ENCODE measurements at places on chromosomes 13 and 19.

DNA sequence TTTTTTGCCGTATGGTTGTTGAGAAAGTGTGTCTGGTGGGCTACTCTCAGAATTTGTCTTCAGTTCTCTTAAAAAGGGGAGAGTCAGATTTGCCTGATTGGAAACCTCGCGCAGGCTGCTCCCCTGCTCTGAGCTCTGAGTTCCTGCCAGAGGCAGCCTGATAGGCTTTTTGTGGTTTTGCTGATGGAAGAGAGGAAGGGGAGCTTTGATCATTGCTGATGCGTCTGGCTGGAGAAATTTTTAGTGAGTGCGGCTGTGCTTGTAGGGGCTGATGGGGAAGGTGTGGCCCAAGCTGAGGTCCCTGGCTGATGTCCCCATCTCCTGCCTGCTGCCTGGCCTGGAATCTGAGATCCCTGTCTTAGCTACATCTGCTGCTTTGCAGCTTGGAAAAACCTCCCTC lies 2.8 kb downstream of the CHST8 start:
- no peak for DNase-seq

DNA sequence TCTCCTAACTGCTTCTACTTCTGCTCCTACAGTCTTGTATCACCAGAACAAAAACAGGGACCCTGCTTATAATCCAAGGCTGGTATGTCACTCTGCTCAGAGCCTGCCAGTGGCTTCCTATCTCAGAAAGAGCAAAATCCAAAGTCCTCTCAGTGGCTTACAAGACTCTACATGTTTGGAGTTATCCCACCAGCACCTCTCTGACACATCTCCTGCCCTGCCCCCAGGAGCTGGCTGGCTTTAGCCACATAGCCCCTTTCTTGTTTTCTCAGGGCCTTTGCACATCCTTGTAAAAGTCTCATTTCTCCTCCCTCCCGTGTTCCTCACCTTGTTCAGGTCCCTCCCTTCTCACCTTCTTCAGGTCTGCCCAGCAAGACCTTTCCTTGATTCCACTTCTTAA lies 2.2 kb upstream of the KCTD12 start:
- DNase-seq: no peak

- no peak for DNase-seq
These were observed 2.8 kb downstream of the TNFSF13B start for GRCh38 chr13:108272333-108272732.

- peak; percentile 85 for DNase-seq
These were observed 8.7 kb downstream of the HOMER3 start for GRCh38 chr19:18932216-18932841.

DNA sequence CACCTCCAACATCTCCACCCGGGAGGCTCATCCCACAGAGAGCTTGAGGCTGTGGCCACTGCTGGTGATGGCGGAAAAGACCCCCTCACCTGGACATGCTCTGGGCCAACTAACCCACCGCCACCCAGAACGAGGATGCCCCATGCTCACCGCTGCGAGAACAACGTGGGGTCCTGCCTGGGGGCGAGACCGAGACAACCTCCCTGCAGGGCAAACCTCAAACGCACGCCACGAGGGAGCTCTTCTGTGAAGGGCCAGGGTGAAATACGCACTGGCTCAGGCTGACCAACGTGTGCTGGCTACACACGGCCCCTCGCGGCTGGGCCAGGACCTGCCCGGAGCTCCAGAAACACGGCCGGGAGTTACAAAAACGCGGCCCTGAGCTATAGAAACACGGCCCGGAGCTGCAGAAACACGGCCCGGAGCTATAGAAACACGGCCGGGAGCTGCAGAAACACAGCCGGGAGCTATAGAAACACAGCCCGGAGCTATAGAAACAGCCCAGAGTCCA lies 19.0 kb upstream of the PLPP2 start:
- no peak for DNase-seq

DNA sequence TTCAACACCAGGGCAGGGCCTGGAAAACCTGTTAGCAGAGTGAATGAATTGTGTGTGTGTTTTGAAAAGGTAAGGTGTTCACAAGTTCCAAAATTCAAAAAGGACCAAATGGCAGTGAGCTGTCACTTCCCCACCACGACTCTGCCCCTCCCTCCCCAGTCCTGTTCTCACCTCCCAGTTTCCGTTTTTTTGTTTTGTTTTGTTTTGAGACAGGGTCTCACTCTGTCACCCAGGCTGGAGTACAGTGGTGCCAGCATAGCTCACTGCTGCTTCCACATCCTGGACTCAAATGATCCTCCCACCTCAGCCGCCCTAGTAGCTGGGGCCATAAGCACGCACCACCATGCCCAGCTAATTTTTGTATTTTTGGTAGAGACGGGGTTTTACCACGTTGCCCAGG lies 20.3 kb upstream of the BCL3 start:
- DNase-seq: no peak

- DNase-seq: no peak
These were observed 9.7 kb upstream of the STRN4 start for GRCh38 chr19:46755853-46756543.

DNA sequence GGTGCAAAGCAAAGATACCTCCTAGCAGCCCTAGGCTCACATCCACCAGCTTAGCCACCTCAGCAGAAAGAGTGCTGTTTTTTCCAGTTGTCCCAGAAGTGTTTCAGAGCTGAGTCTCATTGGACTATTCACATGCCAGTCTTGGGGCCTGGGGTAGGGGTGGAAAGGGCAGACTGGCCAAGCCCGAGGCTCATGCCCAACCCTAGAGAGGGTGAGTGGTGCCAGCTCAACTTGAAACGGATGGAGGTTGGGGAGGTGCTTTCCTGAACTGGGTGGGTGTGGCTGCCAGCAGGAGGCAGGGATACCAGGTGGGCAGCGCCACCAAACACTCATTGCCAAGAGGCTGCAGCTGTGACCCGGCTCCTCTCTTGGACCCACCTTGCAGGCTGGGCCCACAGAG lies 116.9 kb downstream of the DPF1 start:
- no peak for DNase-seq

DNA sequence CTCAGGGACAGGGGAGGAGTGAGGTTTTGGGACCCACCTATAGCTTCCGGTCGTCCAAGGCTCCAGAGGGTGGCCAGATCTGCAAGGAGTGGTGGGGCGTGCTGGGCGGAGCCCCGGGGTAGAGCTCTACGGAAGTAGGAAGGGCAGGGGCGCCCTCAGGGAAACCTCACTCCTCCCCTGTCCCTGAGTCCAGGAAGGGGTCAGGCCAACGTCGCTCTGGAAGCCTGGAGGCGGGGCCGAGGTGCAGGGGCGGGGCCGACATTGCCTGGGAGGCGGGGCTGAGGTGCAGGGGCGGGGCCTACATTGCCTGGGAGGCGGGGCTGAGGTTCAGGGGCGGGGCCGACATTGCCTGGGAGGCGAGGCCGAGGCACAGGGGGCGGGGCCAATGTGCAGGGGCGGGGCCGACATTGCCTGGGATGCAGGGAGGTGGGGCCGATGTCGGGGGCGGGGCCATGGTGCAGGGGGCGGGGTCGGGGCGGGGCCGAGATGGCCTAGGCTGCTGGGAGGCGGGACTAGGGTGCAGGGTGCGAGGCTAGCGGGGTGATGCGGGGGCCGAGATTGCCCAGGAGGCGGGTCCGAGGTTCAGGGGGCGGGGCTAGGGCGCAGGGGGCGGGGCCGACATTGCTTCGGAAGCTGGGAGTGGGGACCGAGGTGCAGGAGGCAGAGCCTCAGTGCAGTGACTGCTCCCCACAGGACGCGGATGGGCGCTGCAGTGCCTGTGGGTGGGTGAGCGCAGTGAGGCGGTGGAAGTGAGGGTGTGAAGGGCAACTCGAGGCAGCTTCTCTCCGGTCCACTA lies 4.9 kb upstream of the PALM start:
- DNase-seq: peak; percentile 65

GRCh38 chr13:38385153-38385891 lies 35.7 kb downstream of the UFM1 start:
- DNase-seq: no peak

- no peak for DNase-seq
These were observed 14.2 kb downstream of the CRTC1 start for GRCh38 chr19:18697680-18698079.

DNA sequence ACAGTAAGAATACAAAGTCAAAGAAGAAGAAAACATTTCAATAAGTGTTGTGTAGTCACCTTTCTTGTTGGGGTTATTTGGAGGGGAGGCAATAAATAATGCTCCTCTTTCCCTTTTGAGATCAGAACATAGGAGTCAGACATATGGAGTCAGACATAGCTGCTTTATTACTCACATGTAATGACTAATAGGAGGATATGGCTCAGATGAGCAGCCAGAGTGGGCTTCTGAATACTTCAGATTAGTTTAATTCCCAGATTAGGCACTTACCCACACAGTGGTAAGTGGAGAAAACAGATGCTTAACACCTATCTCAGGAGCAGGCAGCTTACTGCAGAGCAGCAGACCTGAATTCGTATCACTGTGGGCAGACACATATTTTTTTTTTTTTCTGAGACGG lies 31.7 kb upstream of the C1QTNF9B start:
- DNase-seq: no peak

DNA sequence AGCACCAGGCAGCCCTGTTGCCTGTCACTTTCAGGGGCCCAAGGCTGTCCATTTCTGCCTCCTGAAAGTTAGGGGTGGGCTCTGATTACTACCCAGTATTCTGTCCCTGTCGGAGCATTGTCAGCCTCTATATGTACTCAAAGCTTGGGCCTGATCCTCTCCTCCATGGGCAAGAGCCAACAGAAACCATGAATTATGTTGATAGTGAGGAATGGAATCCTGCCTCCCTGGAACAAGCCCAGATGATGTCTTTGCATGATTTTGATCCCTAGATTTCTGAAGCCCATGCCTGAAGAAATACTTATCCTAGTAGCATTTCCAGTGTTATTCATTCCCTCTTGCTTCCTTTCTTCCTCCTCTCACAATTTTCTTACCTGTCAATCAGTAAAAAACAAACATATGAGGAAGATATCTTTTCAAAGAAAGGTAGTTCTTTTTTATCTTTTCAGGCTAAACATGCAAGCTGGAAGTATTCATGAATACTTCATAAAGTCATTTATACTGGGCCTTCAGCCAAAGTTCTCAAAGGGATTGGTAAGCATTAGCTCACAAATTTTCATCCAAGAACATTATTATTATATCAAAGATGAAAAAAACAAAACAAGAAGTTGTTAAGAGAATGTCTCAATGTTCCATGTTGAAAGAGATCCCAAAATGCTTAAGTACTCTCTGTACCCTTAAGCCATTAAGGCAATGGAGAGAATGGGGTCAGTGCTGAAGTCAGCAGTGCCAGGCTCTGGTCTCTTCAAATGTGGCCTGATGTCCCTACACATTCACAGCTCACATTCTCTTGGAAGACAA lies 171.7 kb downstream of the NHLRC3 start:
- no peak for DNase-seq

- no peak for DNase-seq
These were observed 330.5 kb upstream of the KLF12 start for GRCh38 chr13:74464670-74465069.

GRCh38 chr13:31209172-31209840 lies 9.5 kb downstream of the B3GLCT start:
- peak; percentile 26 for DNase-seq

GRCh38 chr13:79382545-79383275 lies 23.3 kb downstream of the RBM26 start:
- peak; percentile 26 for DNase-seq

- peak; percentile 70 for DNase-seq
These were observed 3.7 kb downstream of the FUZ start for GRCh38 chr19:49809160-49809940.

DNA sequence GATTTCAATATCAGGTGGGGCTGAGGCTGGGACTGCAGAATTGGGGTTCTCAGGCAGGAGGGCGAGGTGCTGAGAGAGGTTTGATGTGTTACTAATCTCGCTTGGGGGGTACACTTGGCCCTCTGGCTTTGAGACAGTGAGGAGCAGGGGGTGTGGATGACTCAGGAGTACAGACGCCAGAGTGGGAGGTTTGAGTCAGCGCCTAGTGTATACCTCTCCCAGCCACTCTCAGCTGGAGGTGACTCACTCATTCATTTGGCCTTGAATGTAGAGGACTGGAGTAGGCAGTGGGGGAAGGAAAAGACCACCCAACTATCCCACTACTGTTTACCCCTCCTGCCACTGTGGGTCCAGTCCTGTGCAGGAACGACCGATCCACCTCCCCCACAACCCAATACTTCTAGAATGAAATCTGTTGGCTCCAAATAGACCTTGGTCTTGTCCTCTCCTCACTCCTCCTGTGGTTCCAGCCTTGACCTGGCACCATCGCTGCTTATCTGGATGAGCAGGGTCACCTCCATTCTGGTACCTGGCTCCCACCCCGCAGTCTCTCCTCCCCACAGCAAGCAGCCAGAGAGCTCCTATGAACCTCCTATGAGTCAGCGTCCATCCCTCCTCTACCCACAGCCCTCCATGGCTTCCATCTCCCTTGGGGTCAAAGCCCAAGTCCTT lies 20.1 kb upstream of the ZNRF4 start:
- DNase-seq: no peak

- no peak for DNase-seq
These were observed 1.2 kb upstream of the NUMBL start for GRCh38 chr19:40691421-40692211.

DNA sequence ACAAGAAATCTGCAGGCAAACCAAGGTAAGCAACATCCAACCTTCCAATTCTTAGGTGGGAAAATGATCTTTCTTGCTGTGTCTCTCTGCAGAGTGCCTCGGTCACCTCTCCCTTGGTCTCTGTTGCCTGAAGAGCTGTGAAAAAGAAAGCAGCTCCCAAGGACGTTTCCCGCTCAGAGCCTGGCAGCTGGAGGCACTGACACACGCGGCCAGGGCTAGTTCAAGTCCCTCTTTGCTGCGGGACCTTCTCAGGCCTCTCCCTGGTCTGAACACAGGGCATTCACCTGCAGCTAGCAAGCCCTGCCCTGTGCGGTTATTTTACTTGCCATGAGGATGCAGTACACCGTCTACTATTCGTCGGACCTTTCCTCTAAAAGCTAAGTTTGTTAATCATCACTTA lies 3.8 kb downstream of the MED26 start:
- no peak for DNase-seq

DNA sequence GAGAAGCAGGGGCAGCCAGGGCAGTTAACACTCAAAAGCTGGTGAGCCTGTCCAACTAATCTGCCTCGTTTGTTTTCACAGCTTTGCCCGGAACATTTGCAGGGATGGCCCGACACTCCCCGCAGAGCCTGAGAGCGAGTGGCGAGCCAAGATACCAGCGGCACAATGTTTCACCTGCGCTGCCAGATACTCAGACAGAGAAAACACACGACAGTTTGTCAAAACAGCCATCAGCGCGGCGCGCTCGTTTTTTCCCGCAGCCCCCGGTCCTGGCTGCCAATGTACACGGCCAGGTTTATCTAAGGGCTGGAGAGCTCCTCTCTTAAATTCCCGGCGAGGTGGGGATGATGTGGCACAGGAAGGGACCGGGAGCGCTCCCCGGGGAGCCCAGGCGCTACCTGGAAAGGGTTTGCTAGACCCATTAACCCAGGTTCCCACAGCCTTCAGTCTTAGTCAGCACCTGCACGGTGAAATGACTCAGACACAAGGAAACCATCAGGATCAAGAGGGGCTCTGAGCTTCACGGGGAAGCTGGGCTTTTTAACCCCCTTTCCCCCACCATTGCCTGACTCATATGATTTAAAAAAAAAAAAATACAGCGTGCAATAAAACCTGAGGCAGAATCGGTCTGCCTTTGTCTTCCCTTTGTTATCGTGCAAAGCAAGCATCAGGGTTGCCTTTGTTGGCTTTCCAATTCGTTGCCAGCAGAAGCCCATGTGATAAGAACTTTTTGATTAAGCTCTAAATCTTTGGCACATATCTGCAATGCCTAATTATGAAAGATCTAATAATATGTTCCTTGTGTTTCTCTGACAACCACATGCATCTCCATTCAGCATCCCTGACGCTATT lies 186.2 kb downstream of the EFNB2 start:
- no peak for DNase-seq
